NCI-H1048 (cell line): ENCODE measurements at places on chromosomes 7 and 10.

- no peak for DNase-seq
Measured at GRCh38 chr10:92124616-92125143, 166.2 kb downstream of the CPEB3 start.

GRCh38 chr10:3857318-3857717 lies 72.3 kb upstream of the KLF6 start:
- no peak for DNase-seq

GRCh38 chr10:47358457-47358856 lies 10.3 kb downstream of the RBP3 start:
- no peak for DNase-seq

DNA sequence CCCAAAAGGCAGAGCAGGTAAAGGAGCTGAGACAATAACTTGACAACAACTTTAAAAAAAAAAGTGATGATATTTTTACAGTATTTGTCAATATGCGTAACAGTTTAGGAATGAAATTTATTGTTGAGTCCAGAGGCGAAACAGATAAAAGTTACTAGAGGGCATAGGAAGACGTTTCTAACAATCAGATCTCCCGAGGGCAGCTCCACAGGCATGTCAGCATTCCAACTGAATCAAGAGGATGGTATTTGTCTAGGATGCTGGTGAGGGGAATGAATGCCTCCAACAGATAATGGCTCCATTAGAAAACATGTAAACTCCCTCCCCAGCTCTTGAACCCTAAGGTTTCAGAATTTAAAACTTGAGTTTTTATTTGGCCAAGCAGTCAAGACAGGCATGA lies 733.9 kb upstream of the SORCS1 start:
- DNase-seq = no peak

GRCh38 chr7:98049034-98049433 lies 57.6 kb upstream of the LMTK2 start:
- no peak for DNase-seq

GRCh38 chr10:21078410-21079329 lies 181.6 kb upstream of the NEBL start:
- DNase-seq = peak; percentile 46

- DNase-seq = no peak
Measured at GRCh38 chr10:93849593-93849992, 44.2 kb upstream of the SLC35G1 start.

- no peak for DNase-seq
Measured at GRCh38 chr7:104039363-104039762, 49.9 kb upstream of the RELN start.

DNA sequence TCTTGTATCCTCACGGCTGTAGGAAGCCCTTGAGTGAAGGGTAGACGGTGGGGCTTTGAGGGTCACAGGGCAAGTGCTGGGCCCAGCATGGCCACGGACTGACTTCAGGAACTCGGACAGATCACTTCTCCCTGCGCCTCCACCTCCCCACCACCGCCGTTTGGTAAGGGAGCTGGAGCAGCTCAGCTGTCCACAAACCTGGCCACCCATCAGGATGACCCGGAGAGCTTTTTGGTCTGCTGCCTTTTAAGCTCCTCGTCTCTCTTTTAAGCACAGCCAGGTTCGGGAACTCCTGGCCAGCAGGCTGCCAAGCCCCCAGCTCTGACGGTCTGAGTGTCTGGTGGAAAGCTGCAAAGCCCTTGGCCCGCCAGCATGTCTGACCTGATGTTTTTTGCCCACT lies 64.1 kb downstream of the ABRAXAS2 start:
- DNase-seq = no peak

- DNase-seq = no peak
Measured at GRCh38 chr7:699476-700170, 26.9 kb upstream of the DNAAF5 start.
